Stimulated activated CD4-positive, alpha-beta T cell treated with anti-CD3 and anti-CD28 coated beads, Interleukin-2, amount 100 ng/mL, for 48 hours (primary cell): ENCODE measurements at places on chromosomes 12 and 14.

DNA sequence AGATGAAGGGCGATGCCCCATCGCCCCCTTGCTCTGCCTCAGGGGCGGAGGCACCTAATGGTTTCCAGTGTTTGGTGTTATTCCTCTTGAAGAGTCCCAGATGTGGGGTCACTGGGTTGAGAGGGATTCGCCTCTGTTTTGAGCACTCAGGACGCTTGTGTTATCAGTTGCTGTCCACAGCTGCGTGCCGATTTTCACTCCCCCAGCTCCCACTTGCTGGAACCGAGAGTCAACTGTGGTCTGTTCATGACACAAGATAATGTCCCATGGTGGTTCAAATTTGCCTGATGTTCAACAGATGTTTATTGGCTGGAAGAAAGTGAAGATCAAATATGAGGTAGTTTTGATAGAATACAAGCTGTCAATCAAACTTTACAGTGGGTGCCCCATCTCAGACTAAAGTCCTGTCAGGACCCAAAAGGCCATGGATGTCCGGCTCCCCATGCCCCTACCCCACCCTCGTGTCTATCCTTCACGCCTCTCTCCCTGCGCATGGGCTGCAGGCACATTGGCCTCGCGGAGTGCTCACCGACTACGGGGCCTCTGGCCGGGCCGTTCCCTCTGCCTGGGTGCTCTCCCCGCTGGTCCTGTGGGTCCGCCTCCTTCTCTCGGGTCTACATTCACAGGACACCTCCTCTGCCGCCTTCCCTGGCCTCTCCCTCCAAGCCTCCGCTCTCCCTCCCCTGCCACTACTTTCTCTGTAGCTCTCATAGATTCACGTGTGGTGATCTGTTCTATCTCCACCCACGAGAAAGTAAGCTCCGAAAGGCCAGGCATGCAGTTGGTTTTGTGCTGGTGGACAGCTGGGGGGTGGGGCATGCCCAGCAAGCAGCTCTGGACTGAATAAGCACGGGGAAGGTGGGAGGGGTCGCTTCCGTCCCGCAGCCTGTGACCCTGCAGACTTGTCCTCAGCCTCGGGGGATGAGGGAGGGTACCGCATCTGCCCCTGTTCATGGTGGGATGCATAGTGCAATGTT is 6.8 kb upstream of the TRAF3 start:
- no peak for DNase-seq

GRCh38 chr12:49415521-49415970 is 48.3 kb downstream of the SPATS2 start:
- no peak for DNase-seq

GRCh38 chr12:93154753-93155480 is 222.8 kb upstream of the NUDT4 start:
- no peak for DNase-seq

DNA sequence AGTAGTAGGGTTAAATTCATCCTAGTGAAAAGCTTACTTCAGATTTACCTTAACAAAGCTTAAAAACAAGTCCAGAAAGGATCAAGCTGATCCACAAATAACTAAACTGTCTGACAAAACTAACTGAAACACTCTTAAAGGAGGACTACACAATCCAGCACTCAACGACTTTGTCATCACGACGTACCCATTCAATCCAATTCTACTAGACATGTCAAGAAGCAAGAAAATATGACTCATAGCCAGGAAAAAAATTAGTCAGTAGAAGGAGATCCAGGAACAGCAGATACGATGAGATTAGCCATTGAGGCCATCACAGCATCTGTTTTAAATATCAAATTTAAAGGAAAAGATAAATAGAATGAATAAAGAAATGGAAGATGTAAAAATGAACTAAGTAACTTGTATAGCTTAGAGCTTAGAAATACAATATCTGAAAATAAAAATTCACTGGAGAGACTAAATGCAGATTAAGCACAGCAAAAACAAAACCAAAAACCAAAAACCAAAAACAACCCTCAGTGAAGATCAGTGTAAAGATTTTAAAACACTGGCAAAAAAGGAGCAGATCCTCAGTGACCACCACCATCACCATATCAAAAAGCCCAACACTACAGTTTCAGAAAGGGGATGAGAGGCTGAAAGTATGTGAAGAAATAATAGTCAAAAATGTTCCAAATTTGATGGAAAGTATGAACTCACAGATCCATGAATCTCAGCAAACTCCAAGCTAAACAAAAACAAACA is 95.0 kb upstream of the CCND2 start:
- no peak for DNase-seq

DNA sequence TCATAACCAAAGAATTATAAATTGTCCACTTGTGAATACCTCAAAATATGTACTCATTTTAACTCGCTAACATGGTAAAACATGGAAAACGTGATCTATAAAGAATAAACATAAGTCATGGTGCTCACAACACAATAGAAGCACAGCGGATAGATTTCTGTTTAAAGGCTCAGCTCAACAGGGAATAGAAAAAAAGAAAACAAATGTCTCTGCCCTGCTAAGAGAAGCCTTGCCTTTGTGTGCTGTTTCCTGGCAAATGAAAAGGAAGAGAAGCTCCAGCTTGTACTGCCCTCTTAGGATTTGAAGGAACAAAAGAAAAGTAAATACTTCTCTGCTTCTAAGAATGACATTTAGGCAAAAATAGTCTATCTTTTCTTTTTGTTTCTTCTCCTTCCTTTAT is 121.0 kb upstream of the KRR1 start:
- no peak for DNase-seq
